ENCODE measurements at places on chromosomes 11 and 22. TPM values are rescaled to one million over a fixed set of nuclear protein-coding genes. Genes with fewer than 3 reads are reported as not detected.

DNA sequence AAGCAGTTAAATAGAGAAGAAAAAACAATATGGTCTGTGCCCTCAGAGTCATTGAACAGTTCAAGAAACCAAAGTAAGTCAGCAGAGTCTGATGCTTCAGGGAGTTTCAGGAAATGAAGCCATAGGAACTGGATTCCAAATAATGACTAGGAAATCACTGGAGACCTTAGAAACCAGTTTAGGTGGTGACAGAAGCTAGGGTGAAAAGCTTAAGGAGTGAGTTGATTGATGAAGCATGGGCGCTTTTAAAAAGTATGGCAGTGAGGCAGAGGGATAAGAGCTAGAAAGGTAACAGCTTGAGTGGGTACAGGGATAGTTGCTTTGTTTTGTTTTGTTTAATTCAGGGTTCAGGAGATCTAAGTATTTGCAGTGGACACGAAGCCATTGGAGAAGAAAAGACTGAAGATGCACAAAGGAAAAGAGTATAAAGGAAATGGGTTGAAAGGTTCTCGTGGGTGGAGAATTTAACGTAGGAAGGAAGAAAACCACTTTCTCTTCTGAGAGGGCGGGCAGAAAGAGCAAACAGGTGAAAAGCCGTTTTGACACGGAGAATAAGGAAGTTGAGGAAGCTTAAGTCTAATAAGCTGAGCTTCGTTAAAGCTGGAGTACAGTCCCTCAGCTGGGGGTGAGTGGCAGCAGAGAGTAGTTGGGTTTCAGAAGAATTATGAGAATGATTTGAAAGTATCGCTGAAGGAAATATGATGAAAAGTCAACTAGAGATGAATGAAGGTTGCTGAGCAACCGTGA, 14.8 kb downstream of the SGSM3 start:
- no peak for DNase-seq

GRCh38 chr11:74175920-74176319, 4.8 kb downstream of the PPME1 start:
- no peak for DNase-seq

DNA sequence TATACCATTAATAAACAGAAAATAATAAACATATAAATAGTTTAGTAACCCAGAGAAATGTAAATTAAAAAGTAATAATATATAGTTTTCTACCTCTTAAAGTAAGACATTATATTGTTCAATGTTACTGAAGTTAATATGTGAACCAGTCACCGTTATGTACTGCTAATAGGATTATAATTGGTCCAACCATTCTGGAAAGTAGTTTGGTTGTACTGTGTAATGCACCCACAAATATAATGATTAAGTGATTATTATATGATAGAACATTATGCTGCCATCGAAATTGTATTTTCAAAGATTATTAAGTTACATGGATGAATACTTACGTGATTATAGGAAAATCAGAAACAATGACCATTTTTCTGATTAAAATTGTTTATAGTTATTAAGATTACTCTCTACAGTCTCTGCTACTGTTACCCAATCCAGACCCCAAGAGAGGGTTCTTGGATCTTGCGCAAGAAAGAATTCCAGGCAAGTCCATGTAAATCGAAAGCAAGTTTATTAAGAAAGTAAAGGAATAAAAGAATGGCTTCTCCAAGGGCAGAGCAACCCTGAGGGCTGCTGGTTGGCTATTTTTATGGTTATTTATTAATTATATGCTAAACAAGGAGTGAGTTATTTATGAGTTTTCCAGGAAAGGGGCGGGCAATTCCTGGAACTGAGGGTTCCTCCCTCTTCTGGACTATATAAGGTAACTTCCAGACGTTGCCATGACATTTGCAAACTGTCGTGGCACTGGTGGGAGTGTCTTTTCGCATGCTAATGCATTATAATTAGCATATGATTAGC, 50.1 kb downstream of the ACER3 start:
- no peak for DNase-seq

GRCh38 chr11:40380835-40381234, 1078.6 kb downstream of the LRRC4C start:
- no peak for DNase-seq

- DNase-seq, result no peak
Observed at GRCh38 chr22:48345631-48346030, 1482.0 kb downstream of the BRD1 start.

- no peak for DNase-seq
Observed at GRCh38 chr11:122270535-122270934, 154.5 kb upstream of the BLID start.

GRCh38 chr22:30262112-30262511, 4.5 kb downstream of the OSM start:
- no peak for DNase-seq

DNA sequence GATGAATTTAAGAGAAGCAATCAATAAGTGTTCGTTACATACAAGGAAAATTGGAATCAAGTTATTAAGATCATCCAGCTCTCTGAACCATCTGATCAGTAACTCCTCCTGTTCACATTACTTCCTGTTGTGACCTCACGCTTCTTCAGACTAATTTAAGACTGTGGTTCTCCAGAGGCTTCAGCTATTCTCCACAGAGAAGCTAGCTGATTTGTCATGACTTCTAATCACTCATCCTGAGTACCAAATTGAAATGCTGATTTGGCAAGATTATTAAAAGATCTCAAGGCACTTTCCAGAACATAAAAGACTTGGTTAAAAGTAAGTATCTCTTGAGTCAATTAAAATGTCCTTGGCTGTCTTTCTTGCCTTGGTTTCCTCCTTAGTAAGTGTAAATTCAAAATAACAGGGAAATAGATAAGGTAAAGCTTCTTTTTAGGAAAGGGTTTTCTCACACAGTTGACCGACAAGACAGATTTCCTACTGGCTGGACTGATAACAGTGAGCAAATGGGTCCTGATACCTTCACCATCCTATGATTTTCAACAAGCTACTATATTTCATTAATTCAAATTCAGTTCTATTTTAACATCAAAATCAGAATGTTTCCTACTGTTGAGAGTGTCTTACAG, 38.5 kb downstream of the GAB2 start:
- no peak for DNase-seq

GRCh38 chr11:1112351-1113191, 37.9 kb downstream of the MUC2 start:
- DNase-seq, result no peak

- DNase-seq, result no peak
Observed at GRCh38 chr11:68664141-68664540, 20.2 kb upstream of the GAL start.

Gene SMTNL1
- not detected for total RNA-seq

Gene CCDC116
- 0.49 TPM for total RNA-seq

Gene PIH1D2
- total RNA-seq, result 0.38 TPM

Gene RIMBP3B
- 0.06 TPM for total RNA-seq

Gene GRK3
- 4.8 TPM for total RNA-seq

Gene TMPRSS13
- 130 TPM for total RNA-seq

Gene POU2AF1
- total RNA-seq, result 0.13 TPM

Gene MUC15
- 64.2 TPM for total RNA-seq
